ENCODE measurements at places on chromosomes 7 and 10.

- DNase-seq, result no peak
Measured at GRCh38 chr10:14660831-14661230, 113.9 kb downstream of the FAM107B start.

DNA sequence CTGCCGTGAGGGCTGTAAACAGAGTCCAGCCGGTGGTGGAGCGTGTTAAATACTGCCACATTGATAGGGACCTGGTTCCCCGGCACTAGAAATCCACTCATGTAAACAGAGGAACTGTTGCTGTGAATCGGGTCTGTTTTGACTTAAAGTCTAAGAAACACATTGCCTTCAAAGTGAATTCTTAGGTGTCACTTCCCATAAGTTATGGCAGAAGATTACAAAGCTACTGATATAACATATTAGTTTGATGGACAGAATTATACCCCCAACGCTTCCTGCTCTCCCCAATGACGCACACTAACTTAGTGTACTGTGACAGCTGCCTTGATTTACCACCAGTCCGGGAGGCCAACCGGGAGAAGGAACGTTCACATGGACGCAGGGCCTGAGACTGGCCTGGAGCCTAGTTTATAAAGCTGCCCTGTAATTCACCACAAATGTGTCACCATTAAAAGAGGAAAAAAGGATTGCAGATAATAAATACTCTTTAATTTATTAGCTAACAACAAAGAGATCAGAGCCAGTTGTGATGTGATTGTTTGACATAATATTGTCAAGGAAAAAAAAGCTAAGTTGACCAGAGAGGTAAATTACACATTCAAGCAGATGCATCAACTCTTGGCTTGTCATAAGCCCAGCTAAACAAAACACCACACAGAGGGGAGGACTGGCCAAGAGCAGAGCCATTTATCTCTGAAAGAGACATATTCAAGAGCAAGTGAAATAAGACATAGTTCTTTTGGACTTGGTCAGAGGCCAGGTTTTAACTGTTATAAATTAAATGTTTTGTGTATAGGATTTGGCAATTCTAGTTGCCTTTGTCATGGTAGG lies 820.6 kb downstream of the LRMDA start:
- DNase-seq, result no peak

GRCh38 chr10:4007771-4008170 lies 222.8 kb upstream of the KLF6 start:
- no peak for DNase-seq

- no peak for DNase-seq
Measured at GRCh38 chr10:75839020-75839419, 407.6 kb downstream of the LRMDA start.

- no peak for DNase-seq
Measured at GRCh38 chr10:122113161-122113944, 124.4 kb downstream of the TACC2 start.

DNA sequence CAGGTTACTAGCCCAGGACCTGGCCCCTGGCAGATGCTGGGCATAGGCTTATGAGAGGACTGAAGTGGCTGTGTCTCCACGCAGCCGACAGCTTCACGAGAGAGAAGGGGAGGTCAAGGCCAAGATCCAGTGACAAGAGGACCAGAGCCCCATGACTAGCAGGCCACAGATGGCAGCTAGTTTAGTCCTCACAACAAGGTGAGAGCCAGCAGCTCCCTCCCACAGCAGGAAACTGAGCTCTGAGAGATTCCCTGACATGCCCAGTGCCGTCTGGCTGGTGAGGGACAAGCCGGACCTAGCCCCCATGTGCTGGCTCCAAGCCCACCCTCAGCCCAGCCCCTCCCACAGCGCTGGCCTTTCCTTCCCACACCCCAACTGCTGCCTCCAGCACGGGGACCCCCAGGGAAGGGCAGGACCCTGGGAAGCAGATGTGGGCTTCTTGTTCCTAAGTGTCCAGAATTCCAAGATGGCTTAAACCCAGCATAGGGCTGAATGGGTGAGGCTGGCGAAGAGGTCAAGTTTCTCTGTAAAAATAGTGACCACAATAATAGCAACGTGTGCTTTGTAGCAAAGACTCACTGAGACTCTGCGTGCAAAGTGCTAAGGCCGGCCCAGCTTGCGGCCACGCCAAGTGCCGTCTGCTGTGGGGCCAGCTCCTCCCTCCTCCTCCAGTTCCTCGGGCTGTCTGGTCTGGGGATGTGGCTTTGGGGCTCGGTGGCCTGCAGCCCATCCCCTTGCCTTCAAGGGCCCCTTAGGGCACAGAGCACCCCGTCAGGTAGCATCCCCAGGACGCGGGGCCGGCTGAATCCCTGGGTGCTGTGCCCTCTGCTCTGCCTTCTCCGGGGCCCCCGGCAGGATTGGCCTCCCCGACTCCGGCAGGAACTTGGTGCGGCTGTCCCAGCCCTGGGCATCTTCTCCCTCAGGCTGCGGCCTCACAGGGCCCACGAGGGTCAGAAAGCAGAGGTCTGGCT lies 7.8 kb upstream of the FAM20C start:
- no peak for DNase-seq

GRCh38 chr10:71396711-71397295 lies at the start of gene CDH23:
TSS of gene CDH23 (plus strand) at chr10:71396920. CDS start at chr10:71439832, 42,912 bp downstream.
- DNase-seq, result no peak

- DNase-seq, result no peak
Measured at GRCh38 chr10:79336739-79337138, 10.5 kb upstream of the PPIF start.

- DNase-seq, result no peak
Measured at GRCh38 chr7:148733496-148733895, 34.8 kb downstream of the CUL1 start.

DNA sequence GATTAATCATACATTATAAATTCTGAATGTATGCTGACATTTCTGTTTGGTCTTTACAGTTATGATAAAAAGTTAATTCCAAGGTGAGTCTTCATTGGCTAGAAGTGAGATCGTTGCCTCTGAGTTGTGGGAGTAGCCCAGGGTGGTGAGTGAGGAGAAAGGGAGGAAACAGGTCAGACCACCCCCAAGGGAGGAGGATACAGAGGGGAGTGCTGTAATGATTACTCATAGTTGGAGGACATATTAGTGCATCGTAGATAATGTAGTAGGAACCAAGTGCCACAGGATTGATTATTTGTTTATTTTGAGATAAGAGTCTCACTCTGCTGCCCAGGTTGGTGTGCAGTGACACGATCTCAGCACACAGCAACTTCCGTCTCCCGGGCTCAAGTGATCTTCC lies 672.2 kb downstream of the INHBA start:
- no peak for DNase-seq

GRCh38 chr7:77837966-77838365 lies 39.4 kb downstream of the PHTF2 start:
- DNase-seq, result no peak

DNA sequence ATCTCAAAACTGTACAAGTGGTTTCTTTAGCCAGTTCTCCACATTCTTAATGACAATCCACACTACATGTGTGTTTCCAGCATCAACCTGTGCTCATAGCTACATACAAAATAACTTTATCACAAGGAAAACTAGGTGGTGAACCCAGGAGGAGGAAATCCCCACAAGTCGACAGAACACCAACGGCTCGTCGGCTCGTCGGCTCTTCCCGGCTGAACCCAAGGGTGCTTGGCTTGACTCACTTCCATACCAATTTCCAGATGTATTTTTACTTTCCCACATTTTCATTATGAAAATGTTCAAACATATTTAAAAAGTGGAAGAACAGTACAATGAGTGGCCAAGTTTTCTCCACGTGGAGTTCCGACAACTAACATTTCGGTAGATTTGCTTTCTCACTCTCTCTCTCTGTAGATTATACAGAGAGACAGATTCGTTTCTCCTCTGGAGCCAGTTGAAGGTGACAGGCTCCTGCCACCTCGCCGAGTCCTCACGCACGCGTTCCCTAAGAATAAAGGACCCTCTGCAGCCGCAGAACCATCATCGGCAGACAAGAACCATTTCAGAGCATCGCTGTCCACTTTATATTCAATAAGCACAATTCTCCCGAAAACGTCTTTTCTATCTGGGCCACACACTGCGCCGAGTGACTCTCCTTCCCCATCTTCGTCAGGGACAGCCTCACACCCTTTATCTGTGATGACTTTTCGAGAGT lies 53.3 kb downstream of the DIP2C start:
- no peak for DNase-seq

DNA sequence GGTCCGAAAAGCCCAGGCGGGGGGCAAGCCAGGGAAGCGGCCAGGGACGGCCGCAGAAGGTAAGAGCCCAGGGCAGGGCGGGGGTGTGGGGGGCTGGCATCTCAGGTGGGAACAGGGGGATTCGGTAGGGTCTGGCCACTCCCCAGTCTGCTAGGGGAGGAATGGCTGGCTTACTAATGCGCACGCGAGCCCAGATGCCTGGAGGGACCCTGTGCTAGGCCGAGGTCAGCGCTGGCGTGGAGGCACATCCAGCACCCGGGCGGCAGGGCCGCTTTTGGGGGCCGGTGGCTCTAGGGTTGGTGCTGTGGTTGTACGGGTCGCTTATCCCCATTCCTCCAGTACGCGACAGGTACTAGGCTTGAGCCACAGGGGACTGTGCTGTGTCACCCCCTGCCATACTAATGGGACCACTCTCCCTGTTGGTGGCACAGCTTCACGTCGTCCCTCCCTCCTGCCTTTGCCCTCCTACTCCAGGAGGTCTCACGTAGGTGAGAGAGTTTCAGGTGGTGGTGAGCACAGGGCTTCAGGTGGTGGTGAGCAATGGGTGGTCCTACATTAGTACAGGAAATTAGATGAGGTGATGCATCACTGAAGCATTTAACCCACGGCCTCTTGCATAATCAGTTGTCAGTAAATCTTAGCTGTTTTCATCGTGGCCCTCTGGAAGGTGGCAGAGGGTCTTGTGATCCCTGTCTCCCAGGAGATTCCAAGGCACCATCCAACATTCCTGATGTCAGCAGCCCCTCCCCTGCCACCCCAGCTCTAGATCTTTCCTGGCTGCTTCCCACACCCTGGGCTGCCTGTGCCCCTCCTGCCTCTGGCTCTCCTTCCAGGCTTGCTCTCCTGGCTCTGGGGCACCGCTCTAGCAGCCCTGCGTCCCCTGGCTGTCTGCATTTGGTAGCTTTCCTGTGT lies 971 bp downstream of the AEBP1 start:
- no peak for DNase-seq

DNA sequence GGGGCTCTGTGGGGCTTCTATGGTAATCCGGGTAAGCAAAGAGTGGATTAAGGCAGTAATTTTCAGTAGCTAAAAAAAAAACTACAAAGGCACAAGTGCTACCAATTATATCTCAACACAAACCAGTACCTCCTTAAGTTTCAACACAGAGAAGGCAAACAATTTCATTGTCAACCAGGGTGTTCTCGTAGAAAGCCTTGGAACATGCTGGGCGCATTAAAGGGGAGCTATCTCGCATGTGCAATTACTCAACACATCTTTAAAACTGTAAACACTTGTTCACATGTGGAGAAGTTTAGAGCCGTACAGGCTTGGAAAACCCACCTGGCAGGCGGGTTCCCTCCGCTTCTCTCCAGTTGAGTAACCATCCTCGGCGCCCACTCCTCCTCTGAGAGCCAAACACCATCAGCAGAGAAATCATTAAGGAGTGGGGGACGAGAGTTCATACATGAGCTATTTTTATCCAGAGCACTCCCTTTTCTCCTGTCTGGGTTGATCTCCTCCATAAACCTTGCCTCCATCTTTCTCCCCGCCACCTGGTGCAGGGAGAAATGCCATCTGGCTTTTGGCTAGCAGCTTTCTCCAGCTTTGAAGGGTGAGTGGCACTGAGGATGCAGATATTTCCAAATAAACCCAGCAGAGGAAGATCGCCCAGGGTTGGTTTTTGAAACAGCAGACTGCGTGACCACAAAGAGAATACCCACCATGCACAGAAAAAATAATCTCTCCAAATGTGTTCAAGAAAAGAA lies 287.1 kb downstream of the WDR11 start:
- no peak for DNase-seq

DNA sequence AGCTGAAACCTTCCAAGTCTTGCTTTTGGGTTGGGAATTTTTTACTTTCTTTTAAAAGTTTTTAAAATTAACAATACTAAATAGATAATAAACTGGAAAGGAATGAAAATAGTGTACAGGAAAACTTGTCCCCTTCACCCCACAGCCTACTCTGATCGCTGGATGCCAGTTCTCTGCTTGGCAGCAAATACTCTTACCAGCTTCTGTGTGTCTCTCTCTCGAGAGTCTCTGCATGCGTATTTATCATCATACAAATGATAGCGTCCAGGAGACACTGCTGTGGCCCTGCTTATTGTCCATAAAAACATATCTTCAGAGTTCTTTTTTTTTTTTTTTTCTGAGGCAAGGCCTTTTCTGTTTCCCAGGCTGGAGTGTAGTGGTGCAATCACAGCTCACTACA lies 101.5 kb downstream of the CCNY start:
- DNase-seq, result no peak

DNA sequence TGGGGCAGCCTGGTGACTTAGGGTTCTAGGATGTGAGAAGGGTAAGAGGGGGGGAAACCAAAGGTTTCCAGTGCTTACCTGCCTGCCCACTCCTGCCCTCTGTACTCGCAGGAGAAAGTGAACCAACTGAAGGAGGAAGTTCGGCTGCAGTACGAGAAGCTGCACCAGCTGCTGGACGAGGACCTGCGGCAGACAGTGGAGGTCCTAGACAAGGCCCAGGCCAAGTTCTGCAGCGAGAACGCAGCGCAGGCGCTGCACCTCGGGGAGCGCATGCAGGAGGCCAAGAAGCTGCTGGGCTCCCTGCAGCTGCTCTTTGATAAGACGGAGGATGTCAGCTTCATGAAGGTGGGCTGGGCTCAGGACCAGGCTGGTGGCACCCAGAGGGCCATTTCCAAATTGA lies 10.7 kb downstream of the TRIM8 start:
- no peak for DNase-seq

GRCh38 chr10:128064970-128065580 lies 61.1 kb downstream of the MKI67 start:
- no peak for DNase-seq

All from activated effector memory CD4-positive, alpha-beta T cell treated with Interleukin-2 at 50 U/mL for 16 hours (primary cell).